Mucosa of gallbladder (tissue), 1 donor: ENCODE measurements at places on chromosomes 5 and 9. TPM values are rescaled to one million over a fixed set of nuclear protein-coding genes. Genes with fewer than 3 reads are reported as not detected.

DNA sequence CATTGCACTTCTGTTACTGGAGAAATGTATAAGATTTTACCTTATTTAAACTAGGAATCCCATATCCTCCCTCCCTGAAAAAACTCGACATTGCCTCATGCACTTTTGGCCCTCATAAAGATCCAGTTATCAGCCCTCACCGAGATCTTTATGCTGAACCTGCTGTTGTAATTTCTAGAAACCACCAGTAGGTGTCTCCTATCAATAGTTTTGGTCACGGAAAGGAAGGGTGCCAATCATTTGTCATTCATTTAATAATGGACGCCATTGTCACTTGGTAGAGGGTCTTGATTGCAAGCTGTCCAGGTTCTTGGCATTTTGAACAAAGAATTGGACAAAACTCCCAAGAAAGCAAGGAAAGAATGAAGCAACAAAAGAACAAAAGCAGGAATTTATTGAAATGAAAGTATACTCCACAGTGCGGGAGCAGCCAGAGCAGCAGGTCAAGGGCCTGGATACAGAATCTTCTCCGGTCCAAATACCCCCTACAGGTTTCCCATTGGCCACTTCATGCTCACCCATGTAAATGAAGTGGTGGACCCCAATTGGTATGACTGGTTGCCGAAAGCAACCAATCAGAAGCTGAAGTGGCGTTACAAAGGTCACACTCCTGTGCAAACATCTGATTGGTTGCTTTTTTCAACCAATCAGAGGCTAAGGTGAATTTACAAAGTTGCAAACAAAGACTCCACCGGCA is 524.3 kb downstream of the PSAT1 start:
- DNase-seq: no peak

DNA sequence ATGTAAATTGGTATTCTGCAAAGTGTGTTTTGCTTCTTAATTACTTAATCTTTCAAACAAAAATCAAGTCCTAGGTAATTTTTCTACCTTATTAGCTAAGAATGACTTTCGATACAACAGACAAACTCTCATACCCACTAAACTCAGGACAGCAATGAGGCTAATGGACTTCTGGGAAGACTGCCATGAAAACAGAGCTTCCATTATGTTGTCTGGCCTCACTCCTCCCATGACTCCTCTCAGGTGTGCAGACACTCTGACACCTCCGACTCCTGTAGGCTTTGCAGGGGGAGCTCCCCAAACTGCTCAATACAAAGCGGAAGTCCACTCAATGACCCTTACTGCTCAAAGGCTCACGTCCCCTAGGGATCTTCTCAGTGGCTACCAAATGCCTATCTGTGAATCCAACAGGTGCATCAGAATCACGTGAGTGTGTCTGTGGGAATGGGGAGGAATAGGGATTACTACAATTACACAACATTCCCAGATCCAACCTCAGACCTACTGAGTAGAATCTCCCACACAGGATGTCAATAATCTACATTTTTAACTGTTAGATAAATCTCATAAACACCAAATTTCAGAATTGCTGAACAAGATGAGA is 289.9 kb downstream of the RAB3C start:
- no peak for DNase-seq

GRCh38 chr5:165996201-165996875 is 2295.1 kb upstream of the WWC1 start:
- DNase-seq: no peak

Gene LCN9
- total RNA-seq: not detected

GRCh38 chr9:120424248-120424647 is 155.7 kb downstream of the CDK5RAP2 start:
- no peak for DNase-seq

- no peak for DNase-seq
Observed at GRCh38 chr5:390623-391491, 52.1 kb upstream of the EXOC3 start.

GRCh38 chr9:99966001-99966400 is 59.5 kb downstream of the STX17 start:
- DNase-seq: no peak

DNA sequence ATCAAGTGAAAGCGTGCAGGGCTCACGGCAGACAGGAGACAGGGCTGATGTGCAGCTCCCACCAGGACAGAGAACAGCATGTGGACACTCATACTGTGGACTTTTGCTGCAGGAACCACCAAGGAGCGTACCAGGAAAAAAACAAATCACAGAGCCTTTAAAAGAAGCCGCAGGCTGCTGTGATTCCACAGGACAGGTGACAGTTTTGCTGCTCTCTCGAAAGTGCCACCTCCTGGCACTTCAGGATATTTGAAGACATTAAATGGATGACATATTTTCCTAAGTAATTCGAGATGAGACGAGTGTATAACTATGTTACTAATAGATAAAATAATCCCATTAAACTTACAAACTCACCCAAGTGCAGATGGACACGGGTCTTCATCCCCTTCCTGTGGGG is 29.3 kb downstream of the ZDHHC11 start:
- no peak for DNase-seq

- no peak for DNase-seq
Observed at GRCh38 chr5:419970-420369, 23.0 kb upstream of the EXOC3 start.

DNA sequence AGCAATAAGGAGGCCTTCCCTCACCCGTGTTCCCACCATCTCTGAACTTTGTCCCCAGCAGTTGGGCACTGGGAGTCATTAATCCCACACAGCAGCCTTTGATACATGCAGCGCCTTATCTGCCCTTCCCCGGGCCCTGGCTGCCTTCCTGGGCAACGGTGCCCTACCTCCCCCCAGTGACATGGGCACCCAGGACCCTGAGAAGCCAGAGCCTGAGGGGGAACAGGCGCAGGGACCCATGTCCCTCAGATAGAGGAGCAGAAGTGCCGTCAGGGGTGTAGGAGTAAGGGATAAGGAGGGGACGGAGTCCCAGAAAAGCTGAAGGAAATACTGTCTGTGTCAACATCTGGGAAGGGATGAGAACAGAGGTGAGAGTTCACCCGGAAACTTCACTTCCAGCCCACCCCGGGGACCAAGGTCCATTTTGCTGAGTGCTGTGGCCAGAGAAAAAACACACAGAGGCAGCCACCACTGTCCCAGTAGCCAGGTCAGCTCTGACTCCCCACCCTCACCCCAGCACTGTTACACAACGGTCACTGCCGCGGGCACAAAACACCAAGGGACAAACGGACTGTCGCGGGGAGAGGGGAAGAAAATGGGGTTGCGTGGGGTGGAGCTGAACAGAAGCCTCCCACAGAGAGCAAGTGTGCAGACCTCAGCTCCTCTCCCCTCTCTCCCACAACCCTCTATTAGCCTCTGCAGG is 3.8 kb downstream of the PCDH1 start:
- DNase-seq: peak; percentile 61

DNA sequence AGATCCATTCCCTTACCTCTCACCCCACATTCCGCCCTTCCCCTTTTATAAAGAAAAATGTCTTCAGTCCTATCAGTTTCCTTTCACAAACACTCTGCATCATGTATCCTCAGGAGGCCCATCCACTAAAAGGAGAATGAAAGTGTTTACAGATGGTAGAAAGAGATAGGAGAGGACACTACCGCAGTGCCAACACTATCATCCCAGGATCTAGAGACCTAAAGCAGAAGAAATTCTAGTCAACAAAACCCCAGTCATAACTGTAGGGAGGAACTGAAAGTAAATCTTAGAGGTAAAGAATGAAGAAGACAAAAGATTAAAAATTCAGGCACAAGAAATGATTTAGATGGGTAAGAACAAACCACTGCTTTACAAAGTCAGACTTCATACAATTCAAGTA is 114.1 kb downstream of the MLLT3 start:
- DNase-seq: no peak

DNA sequence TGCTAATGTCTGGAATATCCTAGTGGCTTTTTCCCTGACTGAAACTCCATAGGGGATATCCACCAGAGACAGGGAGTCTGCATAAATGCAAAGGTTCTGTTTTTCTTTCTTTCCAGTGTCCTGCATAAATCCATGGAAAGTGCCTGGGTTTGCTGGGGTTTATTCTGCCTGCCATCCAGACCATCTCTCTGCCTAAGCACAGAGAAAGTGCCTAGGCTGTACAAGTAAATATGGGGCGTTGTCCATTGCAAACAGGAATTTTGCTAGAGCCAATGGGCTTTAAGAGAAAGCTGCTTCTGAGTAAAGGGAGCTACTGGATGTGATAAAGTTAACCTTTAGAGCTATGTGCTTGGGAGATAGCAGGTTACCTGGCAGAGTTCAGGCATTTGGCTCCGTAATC is 407.5 kb downstream of the AGTPBP1 start:
- no peak for DNase-seq

DNA sequence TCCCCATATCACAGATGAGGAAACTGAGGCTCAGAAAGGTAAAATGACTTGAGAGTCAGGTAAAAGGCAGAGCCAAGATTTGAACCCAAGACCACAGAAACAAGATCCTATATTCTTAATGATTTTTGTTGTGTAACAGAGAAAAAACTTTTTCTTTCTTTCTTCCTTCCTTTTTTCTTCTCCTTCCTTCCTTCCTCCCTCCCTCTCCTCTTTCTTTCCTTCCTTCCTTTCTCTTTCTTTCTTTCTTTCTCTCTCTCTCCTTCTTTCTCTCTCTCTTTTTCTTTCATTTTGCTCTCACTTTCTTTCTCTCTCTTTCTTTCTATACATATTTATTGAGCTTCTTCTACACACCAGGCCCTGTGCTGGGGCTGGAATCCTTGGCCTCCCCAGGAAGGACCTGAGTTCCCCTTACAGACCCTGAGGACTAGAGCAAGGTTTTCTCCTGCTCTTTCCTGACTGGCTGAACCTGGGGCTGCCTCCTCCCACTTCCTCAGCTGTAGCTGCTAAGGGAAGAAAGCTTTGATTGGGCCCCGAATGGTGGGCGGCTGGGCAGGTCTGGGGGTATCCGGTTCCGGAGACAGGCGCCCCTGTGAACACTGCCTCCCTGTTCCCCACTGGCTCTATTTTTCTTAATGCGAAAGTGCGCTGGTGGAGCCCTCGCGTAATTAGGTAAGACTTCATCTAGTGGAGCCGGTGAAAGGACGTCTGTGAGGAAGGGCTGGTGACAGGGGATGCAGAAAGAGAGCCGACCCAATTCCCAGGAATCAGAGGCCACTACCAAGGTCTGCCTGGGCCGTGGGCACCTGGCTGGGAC is 27.4 kb upstream of the KIF12 start:
- DNase-seq: no peak

Gene OMD
- total RNA-seq: 4.8 TPM

- peak; percentile 23 for DNase-seq
Observed at GRCh38 chr5:11903614-11904264, 507 bp downstream of the CTNND2 start.

GRCh38 chr5:2738156-2738699 is 13.2 kb downstream of the IRX2 start:
- no peak for DNase-seq

- no peak for DNase-seq
Observed at GRCh38 chr9:75935591-75935990, 45.1 kb downstream of the PCSK5 start.

Gene SLC6A19
- 179 TPM for total RNA-seq

DNA sequence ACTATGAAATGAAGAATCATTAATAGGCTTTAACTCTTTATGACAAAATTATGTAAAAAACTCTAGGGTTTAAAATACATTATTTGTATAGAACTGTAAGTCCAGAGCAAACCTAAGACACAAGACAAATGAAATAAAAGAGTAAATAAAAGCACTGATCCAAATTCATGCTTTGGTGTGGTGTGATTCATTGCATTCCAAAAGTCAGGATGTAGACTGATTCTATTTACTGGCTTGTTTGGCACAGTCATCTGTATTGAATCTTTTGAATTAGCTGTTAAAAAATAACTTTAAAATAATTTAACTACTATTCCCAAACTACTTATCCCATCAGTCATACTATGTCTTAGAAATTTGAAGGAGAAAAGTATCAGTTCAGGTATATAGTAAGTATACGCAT is 31.1 kb downstream of the IL4 start:
- no peak for DNase-seq

Gene FAM78A
- 7.5 TPM for total RNA-seq

GRCh38 chr5:140969880-140970279 is 3.6 kb downstream of the PCDHAC2 start:
- DNase-seq: no peak

GRCh38 chr5:6576861-6577501 is 55.9 kb downstream of the NSUN2 start:
- DNase-seq: peak; percentile 34
